ENCODE measurements at places on chromosomes 2 and 18.
A peak's percentile ranks its signal among the peaks of the same experiment; 100 is the strongest.

DNA sequence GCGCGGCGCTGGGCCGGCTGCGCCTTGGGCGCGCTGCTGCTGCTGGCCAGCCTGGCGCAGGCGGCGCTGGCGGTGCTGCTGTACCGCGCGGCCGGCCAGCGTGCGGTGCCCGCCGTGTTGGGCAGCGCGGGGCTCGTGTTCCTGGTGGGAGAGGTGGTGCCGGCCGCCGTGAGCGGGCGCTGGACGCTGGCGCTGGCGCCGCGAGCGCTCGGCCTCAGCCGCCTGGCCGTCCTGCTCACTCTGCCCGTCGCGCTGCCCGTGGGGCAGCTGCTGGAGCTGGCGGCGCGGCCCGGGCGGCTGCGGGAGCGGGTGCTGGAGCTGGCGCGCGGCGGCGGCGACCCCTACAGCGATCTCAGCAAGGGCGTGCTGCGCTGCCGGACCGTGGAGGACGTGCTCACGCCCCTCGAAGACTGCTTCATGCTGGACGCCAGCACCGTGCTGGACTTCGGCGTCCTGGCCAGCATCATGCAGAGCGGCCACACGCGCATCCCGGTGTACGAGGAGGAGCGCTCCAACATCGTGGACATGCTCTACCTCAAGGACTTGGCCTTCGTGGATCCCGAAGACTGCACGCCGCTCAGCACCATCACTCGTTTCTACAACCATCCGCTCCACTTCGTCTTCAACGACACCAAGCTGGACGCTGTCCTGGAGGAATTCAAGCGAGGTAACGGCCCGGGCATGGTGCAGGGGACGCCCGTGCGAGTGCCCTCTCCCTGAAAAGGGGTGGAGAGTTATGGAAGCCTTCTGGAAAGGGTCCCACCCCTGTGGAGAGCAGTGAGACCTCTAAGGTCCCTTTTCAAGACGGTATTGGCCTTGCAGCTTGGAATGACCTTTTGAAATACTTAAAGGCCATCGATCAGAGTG lies 1.0 kb downstream of the CNNM3 start:
- no peak for DNase-seq

GRCh38 chr2:64534363-64534762 lies 10.2 kb downstream of the AFTPH start:
- DNase-seq, result no peak

GRCh38 chr18:12253663-12254135 lies 462 bp upstream of the CIDEA start:
- DNase-seq, result no peak

DNA sequence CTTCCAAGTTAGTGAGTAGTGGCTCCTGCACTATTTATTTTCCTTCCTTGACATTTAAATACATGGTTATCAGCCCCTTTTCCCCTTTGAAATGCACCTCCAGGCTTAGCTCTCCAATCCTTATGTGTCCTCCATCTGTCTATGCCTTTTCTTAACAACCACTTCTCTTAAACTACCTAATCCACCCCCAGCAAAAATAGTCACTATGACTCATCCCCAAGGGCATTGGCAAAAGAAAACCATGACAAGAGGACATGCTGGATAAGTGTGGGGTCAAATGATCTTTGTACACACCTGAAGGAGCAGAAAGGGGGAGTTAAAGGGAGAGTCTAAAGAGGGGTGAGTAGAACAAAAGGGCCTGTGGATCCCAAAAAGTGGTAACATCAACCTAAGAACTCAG lies 127.2 kb downstream of the ANKRD44 start:
- no peak for DNase-seq

DNA sequence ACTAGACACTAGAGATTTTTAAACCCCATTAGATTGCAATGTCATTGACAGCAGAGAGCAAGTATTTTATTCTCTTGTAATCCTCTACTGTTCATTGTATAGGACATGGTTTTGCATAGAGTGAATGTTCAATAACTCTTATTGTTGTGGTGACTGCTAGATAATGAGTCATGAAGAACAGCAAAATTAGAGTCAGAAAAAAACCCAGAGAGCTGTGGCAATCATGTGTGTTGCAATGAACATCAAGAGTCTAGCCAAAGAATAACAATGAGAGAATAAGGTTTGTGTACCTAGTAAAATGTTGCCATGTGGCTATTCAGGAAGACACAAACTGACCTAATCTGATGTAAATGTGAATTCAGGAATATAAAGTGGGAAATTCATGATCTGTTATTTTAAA lies 684.0 kb downstream of the DSC3 start:
- DNase-seq, result no peak

- DNase-seq, result no peak
Observed at GRCh38 chr2:236395067-236395466, 130.9 kb upstream of the ASB18 start.

GRCh38 chr2:70991142-70991541 lies 3.5 kb downstream of the TEX261 start:
- DNase-seq, result no peak

DNA sequence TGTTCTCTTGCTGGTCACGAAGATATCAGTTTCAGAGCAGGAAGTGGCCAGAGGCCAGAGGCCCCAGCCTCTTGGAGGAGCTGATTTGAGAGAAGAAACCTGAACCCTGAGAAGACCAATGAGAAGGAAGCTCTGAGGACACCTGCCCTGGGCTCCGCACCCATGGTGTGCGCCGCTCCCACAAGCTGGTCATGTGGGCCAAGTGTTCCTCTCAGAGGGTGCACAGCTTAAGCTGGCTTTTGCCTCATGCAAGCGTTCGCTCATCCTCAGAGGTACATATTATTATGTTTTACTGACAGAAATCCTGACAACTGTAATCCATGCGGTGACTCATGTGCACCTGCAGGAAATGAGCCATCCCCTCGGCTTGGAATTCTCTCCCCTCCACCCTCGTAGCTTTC lies 316.1 kb upstream of the MYT1L start:
- DNase-seq, result no peak

GRCh38 chr2:202052235-202052634 lies 18.6 kb downstream of the FZD7 start:
- DNase-seq, result no peak

- no peak for DNase-seq
Observed at GRCh38 chr2:110657724-110658305, 20.0 kb downstream of the BUB1 start.

- DNase-seq, result no peak
Observed at GRCh38 chr2:121707920-121708361, 28.7 kb downstream of the NIFK start.

DNA sequence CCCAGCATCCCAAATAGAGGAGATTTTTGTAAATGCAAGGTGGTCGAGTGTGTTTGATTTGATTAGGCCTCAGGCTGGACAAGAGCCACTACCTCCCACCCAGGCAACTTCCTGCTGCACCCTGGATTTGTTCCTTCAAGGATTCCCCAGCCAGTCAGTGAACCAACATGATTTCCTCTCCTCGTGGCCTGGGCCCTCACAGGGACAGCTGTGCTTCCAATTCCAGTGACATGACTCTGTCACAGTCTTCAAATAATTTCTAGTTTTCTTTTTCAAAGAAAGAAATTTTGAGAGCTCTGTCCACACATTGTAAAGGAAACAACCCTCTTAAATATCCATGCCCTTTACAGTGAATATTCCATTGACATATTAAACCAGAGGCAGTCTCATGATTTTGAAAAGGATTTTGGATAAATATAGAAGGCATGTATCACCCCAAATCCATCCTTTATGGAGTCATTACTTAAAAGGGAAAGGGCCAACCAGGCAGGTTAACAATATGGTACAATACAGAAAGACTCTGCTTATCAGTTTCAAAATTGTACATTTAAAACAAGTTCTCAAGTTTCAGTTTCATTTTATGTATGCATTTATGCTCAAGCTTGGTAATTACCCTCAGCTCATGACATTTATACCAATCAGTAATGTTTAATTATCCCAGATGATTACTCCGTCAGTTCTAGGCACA lies 121.3 kb upstream of the FOSL2 start:
- peak; percentile 25 for DNase-seq

- no peak for DNase-seq
Observed at GRCh38 chr2:199216253-199216652, 241.5 kb downstream of the SATB2 start.

DNA sequence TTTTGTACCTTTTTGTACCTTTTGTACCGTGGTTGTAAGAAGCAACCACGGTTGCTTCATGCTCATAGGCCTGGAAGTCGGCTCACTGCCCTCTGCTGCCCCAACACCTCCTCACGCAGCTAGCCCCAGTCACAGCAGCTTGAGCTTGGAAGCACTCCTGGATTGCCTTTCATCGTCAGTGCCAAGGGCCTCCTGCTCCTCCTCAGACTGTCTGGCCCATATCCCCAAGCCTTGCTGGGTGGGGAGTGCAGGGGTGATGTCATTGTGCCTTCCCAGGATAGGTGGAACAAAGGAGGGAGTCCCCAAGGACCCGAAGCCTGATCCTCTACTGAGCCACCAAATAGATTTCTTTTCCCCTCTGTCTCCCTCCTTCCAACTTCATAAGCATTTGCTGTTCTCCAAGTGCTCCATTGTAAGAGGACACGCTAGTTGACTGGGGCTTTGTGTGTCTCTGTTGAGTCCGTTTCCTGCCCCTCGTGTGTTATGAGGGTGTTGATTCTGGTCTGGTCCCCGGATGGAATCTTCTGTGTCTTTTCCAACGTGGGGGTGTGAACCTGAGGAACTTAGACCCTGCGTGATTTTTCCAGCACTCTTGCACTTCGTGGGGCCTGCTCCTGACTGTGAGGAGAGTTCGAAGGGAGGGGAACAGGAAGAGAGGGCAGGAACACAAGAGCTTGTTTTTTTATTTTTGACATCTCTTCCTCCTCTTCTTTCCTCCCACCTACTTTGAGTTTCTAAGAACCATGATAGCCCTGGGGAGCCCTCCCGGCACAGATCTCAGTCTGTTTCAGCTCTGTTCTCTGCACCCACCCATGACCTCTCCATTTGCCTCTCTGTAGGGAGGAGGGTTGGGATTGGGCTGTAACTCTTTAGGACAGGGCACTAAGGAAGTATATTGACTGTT lies 127.2 kb upstream of the EML6 start:
- DNase-seq, result no peak

DNA sequence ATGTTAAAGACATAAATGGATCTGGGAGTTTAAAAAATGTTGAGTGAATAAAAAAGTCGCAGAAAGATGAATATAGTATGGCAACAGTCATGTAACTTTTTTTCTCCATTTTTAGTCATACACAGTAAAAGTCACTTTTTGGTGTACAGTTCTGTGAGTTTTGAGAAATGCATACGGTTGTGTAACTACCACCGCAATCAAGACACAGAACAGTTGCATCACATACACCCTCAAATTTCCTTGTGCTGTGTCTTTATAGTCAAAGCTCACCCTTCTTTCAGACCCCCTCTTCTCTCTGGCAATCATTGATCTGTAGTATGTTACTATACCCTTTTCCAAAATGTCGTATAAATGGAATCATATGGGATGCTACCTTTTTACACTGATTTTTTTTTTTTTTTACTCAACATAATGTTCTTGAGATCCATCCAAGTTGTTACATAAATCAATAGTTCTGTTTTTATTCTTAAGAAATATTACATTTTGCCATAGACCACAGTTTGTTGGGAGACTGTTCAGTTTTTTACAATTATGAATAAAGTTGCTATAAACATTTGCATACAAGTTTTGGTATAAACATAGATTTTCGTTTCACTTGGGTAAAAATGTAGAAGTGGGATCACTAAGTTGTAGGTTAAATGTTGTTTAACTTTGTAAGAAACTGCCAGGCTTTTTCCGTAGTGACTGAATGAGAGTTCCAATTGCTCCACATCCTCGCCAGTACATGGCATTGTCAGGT lies 35.4 kb upstream of the AGFG1 start:
- no peak for DNase-seq

DNA sequence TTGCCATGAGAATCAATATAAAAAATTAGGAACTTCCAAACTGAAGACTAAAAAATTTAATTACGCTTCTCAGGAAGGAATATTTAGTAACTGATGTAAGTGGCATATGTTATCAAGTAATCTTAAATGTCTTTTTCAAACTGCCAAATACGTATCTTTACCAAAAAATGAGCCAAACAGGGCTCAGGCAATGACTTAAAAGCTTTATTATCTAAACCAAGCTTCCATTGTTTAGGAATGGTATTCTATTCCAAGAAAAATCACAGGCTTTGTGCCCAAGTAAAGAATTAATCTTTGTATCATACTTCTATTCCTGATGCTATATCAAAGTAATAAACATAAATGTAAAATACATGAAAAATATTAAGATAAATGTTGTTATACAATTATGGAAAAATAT lies 71.7 kb upstream of the GRB14 start:
- no peak for DNase-seq

- no peak for DNase-seq
Observed at GRCh38 chr2:193712912-193713311, 1518.2 kb upstream of the TMEFF2 start.

GRCh38 chr2:23788100-23788499 lies 138.8 kb downstream of the ATAD2B start:
- DNase-seq, result peak; percentile 18

DNA sequence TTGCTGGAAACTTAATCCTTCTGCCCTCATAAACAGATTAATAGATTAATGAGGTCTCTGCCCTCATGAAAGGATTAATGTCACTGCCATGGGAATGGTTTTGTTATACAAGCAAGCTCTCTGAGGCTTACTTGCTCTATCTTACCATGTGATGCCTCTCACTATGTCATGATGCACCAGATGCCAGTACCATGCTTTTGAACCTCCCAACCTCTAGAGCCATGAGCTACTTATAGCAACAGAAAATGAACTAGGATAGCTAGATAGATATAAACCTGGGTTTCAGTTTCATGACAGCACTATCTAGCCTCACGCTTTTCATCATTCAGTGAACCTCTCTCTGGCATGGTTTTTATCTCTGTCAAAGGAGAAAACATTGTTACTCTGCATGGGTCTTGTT lies 371.6 kb upstream of the LRP1B start:
- DNase-seq, result no peak

DNA sequence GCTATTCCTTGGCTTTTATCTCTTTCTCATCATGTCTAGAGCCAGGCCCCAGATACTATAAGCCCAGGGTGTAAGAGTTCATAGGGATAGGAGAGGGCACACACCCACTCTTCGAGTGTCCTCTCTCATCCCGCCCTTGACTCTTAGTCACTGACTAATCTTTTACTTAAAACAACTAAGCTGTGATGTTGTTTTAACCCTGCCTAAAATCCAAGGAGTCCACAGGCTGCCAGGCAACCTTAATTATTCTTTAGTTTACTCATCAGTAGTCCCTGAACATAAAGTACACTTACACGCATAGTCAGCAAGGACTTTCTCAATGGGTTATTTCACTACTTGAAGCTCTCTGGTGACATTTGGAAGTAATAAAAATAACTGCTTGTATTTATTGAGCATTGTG lies 28.4 kb downstream of the GREB1L start:
- DNase-seq, result no peak

- no peak for DNase-seq
Observed at GRCh38 chr2:225773148-225773547, 373.6 kb downstream of the NYAP2 start.

- DNase-seq, result no peak
Observed at GRCh38 chr2:22879009-22879863, 505.7 kb upstream of the KLHL29 start.

GRCh38 chr2:230872968-230873660 lies 8.4 kb downstream of the ITM2C start:
- peak; percentile 84 for DNase-seq
